Glomerular endothelial cell (primary cell): ENCODE measurements at places on chromosomes 4 and X. TPM values are rescaled to one million over a fixed set of nuclear protein-coding genes. Genes with fewer than 3 reads are reported as not detected.

SEC31A gene
- total RNA-seq, result 252 and 304 TPM in 2 replicates

DNA sequence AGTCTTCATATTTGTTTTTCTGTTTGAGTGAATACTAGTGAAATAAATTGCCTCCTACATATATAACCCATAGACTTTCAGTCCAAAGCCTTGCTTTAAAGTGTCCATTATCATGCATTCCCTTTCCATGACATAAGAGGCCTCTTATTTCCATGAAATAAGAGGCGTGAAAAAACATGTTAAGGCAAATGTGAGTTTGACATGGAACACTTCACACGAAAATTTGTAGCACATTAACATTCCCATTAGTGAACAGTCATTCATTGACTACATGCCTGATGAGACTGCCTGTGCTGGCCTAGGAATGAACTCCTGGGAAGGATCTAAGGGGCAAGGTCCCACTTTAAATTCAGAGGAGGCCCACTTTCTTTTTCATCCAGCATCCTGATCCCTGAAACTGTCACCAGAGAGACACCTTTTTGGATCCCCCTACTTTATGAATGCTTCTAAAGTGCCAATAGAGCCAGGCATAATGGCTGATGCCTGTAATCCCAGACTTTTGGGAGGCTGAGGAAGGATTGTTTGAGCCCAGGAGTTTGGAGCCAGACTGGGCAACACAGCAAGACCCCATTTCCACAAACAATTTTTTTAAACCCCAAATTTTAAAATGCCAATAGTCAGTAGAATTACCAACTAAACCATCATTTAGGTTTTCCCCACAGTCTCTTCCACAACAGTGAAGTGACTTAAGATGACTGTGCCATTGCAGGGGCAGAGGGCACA, 6.7 kb downstream of the RTL8B start:
- no peak for DNase-seq

DNA sequence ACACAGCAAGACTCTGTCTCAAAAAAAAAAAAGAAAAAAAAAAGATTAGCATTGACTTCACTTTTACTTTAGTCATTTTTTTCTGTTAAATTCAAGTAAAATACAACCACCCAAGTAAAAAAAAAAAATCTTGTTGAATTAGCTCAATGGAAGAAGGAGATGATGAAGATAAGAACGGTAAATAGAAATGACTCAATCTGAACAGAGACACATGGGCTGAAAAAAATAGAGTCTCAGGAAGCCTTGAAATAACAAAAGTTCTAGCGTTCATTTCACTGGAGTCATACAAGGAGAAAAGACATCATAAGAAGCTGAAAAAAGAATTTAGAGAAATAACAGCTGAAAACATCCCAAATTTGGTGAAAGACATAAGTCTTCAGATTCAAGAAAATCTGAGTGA, 75.5 kb downstream of the CASP3 start:
- DNase-seq, result peak; percentile 65

IL13RA1 gene
- total RNA-seq, result 69.4 and 78.1 TPM in 2 replicates

DNA sequence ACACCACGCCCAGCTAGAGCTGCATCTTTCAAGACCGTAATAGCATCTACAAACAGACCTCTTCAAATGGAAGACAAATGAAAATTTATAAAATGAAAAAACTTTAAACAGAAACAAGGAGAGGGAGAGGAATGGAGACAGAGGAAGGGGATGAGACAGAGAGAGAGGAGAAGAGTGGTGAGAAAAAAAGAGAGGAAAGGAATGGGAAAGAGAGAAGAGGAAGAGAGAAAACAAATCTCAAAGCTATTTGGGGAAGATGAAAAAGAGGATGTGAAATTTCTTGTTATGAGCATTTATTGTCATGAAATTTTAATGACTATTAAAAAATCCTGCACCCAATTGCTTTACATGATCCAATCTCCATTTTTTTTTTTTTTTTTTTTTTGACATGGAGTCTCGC, 726.9 kb downstream of the GRID2 start:
- no peak for DNase-seq

STEEP1 gene
- 24.2 and 29.6 TPM in 2 replicates for total RNA-seq

GRCh38 chr4:26311633-26312032, 9.2 kb upstream of the RBPJ start:
- no peak for DNase-seq

ARMCX1 gene
- total RNA-seq, result 17.8 and 25.7 TPM in 2 replicates

DNA sequence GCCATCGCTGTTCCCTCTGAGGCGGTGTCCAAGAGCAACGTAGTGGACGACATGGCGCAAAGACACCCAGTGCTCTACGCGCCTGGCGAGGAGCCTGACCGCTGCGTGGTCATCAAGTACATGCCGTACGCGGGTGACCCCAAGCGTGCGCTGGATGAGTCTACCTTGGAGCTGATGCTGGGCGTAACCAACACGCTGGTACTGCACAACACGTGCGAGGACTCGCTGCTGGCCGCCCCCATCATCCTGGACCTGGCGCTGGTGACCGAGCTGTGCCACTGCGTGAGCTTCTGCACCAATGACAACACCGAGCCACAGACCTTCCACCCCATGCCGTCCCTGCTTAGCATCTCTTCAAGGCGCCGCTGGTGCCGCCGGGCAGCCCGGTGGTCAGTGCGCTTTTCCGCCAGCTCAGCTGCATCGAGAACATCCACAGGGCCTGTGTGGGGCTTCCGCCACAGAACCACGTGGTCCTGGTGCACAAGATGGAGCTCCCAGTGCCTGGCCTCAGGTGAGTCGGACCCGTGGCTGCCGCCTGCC, 129.0 kb downstream of the ANAPC4 start:
- DNase-seq, result no peak

SLITRK2 gene
- 0.05 TPM in 1 of 2 replicates, not detected in the other for total RNA-seq

- DNase-seq, result no peak
Observed at GRCh38 chr4:110613745-110614144, 9.1 kb downstream of the PITX2 start.

GRCh38 chrX:138651494-138651893, 60.0 kb downstream of the FGF13 start:
- DNase-seq, result no peak

GRCh38 chr4:140103676-140104075, 50.3 kb downstream of the MAML3 start:
- DNase-seq, result no peak

GRCh38 chrX:101385026-101385684, 836 bp downstream of the BTK start:
- DNase-seq, result no peak

GRCh38 chr4:184439856-184440594, 34.3 kb downstream of the IRF2 start:
- DNase-seq, result no peak

- DNase-seq, result no peak
Observed at GRCh38 chrX:50815120-50815519, 1.1 kb upstream of the SHROOM4 start.

- DNase-seq, result no peak
Observed at GRCh38 chr4:30833206-30833605, 113.0 kb downstream of the PCDH7 start.

GRCh38 chrX:49209434-49210251, 9.7 kb upstream of the SYP start:
- DNase-seq, result no peak

DNA sequence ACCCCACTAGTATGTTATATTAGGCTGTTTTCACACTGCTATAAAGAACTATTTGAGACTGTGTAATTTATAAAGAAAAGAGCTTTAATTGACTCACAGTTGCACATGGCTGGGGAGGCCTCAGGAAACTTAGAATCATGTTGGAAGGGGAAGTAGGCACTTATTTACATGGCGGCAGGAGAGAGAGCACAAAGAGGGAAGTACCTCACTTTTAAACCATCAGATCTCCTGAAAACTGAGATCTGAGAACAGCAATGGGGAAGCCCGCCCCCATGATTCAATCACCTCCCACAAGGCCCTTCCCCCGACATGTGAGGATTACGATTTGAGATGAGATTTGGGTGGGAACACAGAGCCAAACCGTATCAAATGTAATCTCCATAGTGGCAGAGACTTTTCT, 45.4 kb upstream of the XK start:
- DNase-seq, result no peak

- DNase-seq, result no peak
Observed at GRCh38 chr4:24809376-24809775, 14.0 kb downstream of the SOD3 start.

KLF8 gene
- 0.34 and 0.99 TPM in 2 replicates for total RNA-seq

DNA sequence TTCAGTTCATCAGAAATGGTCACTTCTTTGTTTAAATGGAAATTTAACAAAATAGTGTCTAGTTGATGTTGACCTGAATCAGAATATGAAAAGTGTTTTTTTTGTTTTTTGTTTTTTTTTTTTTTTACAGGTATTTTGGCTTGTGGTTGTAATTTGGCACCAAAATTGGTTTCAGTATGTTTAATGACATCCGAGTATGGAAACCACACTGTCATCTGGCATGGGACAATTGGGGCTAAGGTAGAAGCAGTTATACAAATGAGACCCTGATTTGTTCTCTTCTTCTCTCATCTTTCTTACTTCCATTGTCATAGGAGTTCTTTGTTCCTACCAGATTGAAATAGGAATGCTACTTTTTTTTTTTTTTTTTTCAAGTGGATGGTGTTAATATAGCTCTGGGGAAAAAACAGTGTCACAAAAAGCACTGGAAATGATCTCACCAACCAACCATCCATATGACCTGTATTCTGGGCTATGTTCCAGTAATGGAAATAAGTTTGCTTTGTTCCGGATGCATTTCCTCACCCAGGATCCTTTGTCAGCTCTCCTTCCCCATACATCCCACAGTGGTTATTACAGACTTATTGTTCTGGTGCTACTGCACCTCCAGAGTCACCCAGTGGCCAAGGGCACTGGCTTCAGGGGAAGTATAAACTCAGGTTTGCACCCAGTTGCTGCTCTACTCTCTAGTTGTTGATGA, 95.8 kb downstream of the ATXN3L start:
- DNase-seq, result peak; percentile 85

DNA sequence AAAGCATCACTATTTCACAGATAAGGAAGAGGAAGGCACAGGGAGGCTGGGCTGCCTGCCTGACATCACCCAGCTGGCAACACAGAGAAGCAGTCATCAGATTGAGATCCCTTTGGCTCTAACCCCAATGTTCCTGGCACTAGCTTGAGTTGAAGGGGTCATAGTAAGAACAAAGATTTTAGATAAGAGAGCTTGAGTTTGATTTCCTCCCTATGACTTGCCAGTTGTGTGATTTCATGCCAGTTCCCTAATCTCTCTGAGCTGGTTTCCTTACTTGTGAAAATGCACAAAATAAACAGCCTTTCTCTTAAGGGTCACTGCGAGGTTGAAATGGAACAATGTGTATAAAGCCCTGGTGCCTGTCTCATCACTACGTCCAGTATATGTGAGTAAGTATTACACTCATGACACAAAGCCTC, 475.4 kb upstream of the HS3ST1 start:
- DNase-seq, result peak; percentile 99

GRCh38 chr4:105191621-105192210, 45.0 kb downstream of the TET2 start:
- DNase-seq, result no peak

EGF gene
- 0.10 and 0.41 TPM in 2 replicates for total RNA-seq

DNA sequence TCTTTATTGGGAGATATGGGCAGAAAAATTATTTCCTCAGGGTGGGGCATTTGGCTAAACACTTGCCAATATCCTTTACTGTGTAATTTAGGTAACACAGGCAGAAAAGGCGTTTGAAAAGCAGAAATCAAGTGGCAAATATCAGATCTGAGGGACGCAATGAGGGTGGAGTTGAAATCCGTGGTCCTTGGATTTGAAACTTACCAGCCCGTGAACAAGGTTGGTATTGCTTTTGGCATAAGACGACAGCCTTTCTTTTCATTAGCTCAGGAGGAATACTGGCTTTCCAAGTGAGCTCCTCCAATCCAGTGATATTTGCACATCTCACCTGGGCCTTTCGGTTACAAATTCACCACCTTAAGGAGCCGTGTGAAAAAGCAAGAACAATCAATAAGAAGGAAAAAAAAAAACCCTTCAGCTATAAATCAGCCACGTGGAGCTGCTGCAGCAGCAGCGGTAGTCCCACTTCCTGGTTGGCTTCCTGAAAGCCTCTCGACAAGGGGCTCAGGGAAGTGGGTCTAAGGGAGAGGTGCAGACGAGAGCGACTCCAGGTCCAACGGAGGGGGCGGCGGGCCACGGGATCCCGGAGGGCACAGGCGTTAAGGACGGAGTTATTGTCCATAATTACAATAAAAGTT, 734 bp upstream of the GALNT7 start:
- DNase-seq, result no peak

GRCh38 chr4:165192956-165193355, 14.4 kb upstream of the KLHL2 start:
- no peak for DNase-seq

DNA sequence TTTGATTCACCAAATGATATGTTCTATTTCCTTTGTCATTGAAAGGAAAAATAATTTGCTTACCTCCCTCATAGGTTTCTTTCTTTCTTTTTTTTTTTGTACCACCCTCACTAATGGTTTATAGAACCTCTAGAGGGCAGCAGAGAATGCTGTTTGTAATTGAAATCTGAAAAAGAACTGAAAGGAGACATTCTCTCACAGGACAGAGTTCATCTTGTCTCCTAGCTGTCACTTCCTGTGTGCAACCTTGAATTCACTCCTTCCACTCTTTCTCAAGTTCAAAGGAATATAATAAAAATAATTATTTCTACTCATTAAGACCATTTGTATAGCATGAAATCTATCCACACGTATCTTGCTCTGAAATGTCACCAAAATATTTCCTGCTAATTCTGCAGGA, 51.0 kb downstream of the GUCY1B1 start:
- DNase-seq, result peak; percentile 29

DNA sequence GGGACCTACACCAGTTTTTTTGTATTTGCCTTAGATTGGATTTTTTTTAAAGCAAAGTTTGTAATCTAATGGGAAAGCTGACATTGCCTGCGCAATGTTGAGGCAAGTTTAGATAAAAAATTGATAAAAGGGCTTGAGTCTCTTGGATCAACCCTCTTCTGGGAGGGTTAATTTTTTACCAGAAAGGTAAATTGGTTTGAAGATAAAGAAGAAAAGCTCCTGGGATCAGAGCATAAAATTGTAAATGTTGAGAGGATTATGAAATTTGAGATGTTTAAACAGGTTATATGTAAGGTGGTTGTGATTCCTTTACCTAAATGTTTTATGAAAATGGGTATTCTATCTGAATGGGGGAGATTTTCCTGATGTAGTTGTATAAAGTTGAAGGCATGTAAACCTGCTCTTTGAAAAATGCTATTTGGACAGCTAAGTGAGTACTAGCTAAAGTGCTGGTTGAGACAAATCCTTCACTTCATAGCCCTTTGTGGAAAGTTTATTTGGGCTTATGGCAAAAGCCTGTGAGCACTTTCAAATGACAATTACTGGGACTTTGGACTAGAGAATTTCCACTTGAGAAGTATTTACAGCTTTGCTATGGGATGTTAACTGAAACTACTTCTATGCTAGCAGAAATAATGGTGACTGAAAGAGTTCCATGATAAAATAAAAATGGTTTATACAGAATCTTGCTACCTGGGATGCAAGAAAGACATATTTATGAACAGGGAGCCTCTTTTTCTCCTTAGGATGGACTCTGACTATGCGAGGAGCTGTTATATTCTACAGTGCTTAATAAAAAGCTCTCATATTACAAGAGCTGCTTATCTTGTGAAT, 56.2 kb downstream of the UGT2B10 start:
- no peak for DNase-seq

- DNase-seq, result no peak
Observed at GRCh38 chrX:47226071-47226470, 6.7 kb upstream of the USP11 start.

LRIT3 gene
- total RNA-seq, result 0.15 and 0.18 TPM in 2 replicates

DACH2 gene
- not detected in 2 replicates for total RNA-seq

AWAT2 gene
- not detected in 2 replicates for total RNA-seq

ITIH6 gene
- total RNA-seq, result under 0.01 TPM in 1 of 2 replicates, not detected in the other
